ENCODE measurements at places on chromosomes 6 and 20.
A peak's percentile ranks its signal among the peaks of the same experiment; 100 is the strongest.

GRCh38 chr20:35173576-35174192 lies 1.8 kb downstream of the PROCR start:
- no peak for DNase-seq

GRCh38 chr20:389220-389619 lies 8.7 kb downstream of the TRIB3 start:
- no peak for DNase-seq

DNA sequence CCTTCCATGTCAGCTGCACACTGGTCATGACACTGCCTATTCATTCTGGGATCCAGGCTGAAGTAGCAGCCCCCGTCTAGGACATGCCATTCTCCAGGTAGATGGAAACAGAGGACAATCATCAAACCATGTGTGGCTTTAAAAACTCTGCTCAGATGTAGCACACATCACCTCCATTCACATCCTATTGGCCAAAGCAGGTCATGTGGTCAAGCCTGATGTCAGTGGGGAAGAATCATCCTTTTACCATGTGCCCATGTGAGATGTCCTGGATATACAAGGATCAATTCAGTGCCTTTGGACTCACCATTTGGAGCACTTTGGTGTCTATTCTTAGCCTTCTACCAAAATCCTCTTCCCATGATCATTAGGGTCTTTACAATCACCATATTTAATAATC lies 99.5 kb downstream of the CDC5L start:
- DNase-seq, result no peak

DNA sequence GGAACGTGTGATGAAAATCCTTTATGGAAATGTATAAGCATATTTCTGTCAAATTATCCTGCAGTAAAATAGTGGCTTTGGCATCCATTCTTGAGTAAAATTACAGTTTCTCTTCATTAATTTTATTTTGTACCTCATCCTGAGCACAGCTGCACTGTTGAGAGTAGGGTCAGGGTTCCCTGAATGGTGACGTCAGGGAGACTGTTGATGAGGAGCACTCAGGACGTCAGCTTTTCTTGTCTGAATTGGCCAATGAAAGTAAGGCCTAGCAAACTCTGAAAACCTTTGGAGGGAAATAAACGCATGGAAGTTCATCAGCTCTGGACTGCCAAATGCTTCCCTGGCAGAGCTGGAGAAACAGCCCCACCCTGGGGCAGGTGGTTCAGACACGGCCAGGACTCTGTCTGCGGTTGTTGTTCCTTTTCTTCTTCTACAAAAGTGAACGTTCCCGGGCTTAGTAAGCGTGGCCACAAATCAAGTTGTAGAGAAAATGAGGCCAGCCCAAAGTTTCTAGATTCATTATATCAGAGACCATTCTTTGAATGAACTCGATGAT lies 179.7 kb upstream of the EXOC2 start:
- DNase-seq, result no peak

DNA sequence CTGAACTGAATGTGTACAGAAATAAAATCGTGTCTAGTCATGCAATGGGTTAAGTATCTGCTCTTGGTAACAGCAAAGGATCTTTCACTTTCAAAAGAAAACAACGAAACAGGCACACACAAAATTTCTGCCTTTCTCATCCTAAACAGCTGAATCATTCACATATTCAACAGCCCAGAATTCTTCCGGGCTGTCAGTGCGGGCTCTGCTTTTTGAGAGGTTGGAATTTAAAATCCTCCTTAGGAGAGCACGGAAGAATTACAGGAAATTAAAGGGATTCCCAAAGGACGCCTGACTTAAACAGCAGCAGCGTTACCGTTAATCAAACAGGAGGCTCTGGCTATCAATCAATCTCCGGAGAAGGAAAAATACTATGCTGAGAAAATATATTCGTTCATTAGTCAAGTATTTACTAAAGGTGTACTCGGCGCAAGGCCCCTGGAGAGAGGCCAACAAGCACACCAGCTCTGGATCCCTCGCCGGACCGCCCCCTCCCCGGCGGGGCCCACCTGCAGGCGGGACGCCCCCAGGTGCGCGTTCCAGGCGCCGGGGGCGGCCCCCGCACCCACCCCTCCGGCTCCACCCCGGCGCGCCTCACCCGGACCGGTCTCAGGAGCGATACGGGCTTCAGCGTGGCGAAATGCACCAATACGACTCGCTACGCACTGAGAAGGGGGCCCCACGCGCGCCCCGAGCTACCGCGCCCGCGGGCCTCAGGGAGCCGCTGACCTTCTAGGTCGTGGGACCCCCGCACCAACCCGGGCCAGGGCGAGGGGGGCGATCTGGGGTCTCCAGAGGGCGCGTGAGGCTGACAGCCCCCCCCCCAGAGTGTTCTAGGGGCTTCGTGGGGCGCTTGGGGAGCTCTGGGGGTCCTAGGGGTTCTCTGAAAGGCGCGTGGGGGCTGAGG lies 1.0 kb downstream of the NAPB start:
- peak; percentile 50 for DNase-seq

- no peak for DNase-seq
Observed at GRCh38 chr6:72793641-72794395, 172.0 kb downstream of the KCNQ5 start.

DNA sequence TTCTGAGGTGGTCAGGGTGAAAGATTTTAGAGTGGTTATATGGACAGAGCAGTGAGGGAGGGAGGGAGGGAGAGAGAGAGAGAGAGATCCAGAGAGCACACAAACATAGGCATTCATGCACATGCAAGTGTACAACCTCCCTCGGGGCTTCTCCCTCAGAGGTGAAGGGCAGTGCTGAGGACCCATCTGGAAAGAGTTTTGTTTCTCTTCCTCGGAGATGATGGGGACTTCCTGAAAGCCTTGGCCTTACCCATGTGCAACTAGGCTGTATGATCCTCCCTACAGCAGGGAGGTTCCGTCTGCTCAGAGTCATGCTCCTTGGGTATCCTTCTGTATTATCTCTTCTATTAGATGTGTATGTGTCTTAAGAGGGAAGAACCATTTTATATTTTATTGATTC lies 21.4 kb upstream of the TSPYL1 start:
- DNase-seq, result no peak

DNA sequence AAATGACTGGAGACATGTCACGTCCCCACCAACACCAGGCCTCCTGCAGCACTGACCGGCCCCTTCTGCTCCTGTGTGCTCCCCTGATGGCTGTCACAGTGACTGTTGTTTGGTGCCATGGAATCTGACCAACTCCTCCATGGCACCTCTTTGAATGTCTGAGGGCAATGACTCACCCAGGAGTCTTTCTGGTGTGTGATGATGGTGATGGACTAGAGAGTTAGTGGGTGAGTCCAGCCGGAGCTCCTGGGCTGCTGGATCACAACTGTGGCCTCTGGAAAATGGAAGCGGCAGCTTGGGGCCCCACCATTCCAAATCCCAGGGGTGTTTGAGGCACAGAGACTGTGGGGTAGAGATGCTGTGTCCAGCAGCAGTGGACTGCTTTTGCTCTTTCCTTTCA lies 133.3 kb downstream of the TFAP2C start:
- no peak for DNase-seq

DNA sequence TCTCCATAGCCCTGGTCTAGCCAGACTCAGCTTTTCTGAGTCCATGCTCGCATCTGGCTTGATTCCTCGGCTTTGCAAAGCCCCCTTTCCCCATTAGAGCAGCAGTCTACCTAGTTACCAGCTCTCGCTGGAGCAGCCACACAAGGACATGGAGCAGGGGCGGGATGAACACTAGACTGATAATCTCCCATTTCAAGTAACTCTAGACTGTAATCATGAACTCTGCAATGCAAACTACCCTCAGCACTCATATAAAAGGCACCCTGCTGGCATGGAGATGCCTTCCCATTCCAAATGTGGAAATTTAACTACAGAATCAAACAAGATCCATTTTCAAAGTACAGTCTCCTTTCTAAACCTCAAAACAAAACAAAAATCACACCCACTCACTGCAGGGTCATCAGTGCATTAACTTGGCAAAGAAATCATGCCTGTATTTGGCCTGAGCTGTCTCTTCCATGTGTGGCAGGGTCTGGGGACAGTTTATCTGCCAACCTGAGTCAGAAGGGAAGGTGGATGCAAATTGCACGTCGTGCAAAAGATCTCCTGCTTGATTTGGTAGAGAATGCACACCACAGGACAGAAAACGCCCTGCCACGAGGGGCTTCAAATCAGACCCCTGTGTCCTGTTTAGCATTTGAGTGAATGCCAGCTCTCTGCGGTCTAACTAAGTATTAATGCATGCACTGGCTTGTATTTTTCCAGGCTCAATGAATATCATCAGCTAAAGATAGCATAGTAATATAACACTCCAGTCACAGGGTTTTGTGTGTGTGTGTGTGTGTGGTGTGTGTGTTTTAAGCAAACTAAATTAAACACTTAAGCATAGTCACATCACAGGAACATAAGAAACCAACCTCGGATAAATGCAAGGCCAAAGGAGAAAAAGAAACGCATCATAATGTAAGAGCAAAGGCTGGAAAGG lies 85.3 kb downstream of the MYLK4 start:
- DNase-seq, result no peak

GRCh38 chr6:106104476-106104875 lies 18.3 kb downstream of the PRDM1 start:
- no peak for DNase-seq

DNA sequence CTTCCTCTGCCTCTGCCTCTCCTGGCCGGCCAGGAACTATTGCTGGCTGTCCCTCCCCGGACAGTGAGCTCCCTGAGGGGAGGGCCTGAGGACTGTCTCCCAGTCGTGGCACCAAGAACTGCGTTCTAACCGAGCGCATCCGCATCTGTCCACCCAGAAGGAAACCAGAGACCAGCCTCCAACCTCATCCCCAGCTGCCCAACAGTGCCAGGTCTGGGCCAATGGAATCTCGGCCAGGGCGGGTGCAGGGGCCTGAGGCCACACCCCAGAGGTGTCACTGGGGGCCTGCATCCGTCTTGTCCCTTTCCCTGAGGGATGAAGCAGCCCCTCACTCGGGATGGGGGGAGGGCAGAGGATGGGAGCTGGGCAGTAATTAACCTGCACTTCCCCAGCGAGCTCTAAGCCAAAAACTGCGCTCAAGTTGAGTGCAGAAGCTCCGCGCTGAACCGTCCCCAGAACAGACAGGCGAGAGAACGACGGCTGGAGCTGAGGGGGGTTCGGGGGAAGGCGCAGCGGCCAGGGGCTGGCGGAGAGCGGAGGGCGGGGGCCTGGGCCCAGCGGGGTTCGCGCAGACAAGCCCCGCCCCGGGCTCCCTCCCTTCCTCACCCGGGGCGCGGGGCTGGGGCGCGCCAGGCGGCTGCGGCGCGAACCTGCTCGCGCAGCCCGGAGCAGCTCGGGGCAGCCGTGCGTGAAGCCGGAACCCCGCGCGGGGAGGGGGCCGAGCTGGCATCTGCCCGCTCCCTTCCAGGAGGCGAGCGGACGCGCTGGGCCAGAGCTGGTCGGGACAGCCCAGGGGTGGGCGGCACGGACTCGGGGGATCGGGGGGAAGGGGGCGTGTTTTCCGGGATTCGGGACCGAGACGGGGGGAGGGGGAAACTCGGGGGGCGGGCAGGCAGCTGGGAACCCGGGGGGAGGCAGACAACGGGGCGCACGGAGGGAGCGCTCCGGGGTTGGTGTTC lies 1.4 kb downstream of the TFEB start:
- peak; percentile 75 for DNase-seq

- DNase-seq, result no peak
Observed at GRCh38 chr6:31969712-31970603, 2.0 kb downstream of the DXO start.

DNA sequence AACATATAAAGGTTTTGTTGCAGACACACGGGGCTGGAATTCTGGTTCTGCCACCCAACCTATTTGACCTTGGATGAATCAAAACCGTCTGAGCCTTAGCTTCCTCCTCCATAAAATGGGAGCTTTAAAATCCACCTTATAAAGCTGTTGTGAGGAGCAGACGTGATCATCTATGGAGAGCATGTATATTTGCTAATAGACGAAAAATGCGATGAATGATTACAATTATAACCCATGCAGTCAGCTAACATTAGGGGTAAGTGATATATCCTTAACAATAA lies 586 bp upstream of the NUP153 start:
- no peak for DNase-seq

Data from CD4-positive, alpha-beta T cell treated with Interferon alpha-2 for 1 hour (primary cell).